ENCODE measurements at places on chromosomes 12 and 14. TPM values are rescaled to one million over a fixed set of nuclear protein-coding genes. Genes with fewer than 3 reads are reported as not detected.

The NEUROD4 gene
- total RNA-seq: not detected

- peaks cover 3% of the 10 kb centered on the region for H3K27me3 ChIP-seq
- H3K4me3 ChIP-seq: peak overlapping the region; percentile 60
- peaks cover 14% of the 10 kb centered on the region for H3K4me1 ChIP-seq
- H3K27ac ChIP-seq: peak overlapping the region; percentile 89
- H3K36me3 ChIP-seq: no peaks in the 10 kb centered on the region
Measured at GRCh38 chr12:128783129-128783574, 40.6 kb downstream of the SLC15A4 start.

DNA sequence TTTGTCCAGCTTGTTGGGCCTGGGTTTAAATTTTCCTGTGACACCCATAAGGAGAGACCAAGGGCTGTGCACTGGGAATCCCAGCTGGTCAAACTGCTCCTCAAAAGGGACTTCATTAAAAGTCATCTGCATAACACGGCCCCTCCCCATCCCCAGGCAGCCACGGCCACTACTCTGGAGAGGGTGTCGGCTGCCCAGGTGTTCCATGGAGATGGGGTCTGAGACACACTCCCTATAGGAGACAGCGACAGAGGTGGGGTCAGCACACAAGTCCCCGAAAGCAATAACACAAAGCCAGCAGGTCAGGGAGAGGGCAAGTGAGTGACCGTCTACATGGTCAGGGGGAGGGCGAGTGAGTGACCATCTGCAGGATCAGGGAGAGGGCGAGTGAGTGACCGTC is 75.6 kb upstream of the BCL11B start:
- H3K27ac ChIP-seq: no peak overlapping the region
- H3K27me3 ChIP-seq: no peaks in the 10 kb centered on the region
- no peak for DNase-seq
- no peaks in the 10 kb centered on the region for H3K4me1 ChIP-seq
- no peaks in the 10 kb centered on the region for H3K36me3 ChIP-seq

DNA sequence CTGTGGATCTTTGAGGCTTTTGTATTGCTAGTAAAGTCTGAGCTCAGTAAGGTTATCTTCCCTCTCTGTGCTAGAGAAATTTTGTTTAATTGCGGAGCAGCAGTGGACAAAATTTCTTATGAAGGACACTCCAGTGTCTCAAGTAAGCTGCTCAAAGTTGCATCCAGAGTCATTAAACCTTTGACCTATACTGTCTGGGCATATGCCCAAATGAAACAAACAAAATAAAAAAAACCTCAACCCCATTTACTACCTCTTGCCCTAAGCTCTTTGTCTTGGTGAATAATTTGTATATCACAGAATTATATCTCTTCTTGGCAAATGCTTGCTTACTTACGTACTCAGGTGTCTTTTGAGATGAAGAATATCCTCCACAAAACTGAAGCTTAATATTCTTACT is 465.2 kb downstream of the SOX5 start:
- no peak overlapping the region for H3K27ac ChIP-seq
- no peaks in the 10 kb centered on the region for H3K27me3 ChIP-seq
- no peaks in the 10 kb centered on the region for H3K36me3 ChIP-seq
- no peak for DNase-seq
- no peaks in the 10 kb centered on the region for H3K4me1 ChIP-seq
- H3K4me3 ChIP-seq: no peak overlapping the region

GRCh38 chr12:60197589-60197988 is 601.8 kb downstream of the SLC16A7 start:
- no peak for DNase-seq
- no peaks in the 10 kb centered on the region for H3K4me1 ChIP-seq

Data from activated naive CD4-positive, alpha-beta T cell treated with anti-CD3 and anti-CD28 coated beads for 36 hours (primary cell).